ENCODE measurements at places on chromosomes 11 and 22. TPM values are rescaled to one million over a fixed set of nuclear protein-coding genes. Genes with fewer than 3 reads are reported as not detected.

Gene AQP11
- total RNA-seq, result 0.66 TPM

Gene CNGA4
- total RNA-seq, result not detected

Gene EHF
- total RNA-seq, result 132 TPM

Gene KRTAP5-9
- total RNA-seq, result 0.32 TPM

Gene TNNT3
- 3.5 TPM for total RNA-seq

Gene TMEM138
- 38.5 TPM for total RNA-seq

Gene PATE4
- total RNA-seq, result not detected

Data from breast epithelium (tissue), 4 donors.